H54 (cell line): ENCODE measurements at places on chromosomes 5 and 9.

DNA sequence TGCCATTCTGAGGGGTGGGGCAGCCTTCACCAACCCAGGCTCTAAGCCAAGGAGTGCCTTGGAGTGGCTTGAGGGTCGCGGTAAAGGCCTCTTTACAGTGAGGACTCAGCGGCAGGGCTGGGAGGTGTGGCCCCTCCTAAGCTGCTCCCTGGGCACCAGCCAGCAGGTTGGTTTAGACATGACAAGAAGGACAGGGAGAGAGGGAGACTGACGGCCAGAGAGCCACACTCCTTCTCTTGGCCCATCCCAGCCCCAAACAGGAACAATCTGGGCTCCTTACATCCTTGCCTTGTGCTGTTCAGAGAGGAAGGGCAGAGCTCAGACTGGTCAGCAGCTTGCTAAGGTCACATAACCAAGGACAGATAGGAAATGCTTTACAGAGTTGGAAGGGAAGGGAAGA lies 94.5 kb downstream of the LMX1B start:
- DNase-seq: no peak

- peak; percentile 78 for DNase-seq
Observed at GRCh38 chr5:134547579-134547978, 22.1 kb downstream of the JADE2 start.

GRCh38 chr5:83446253-83446947 lies 25.1 kb upstream of the VCAN start:
- DNase-seq: no peak

DNA sequence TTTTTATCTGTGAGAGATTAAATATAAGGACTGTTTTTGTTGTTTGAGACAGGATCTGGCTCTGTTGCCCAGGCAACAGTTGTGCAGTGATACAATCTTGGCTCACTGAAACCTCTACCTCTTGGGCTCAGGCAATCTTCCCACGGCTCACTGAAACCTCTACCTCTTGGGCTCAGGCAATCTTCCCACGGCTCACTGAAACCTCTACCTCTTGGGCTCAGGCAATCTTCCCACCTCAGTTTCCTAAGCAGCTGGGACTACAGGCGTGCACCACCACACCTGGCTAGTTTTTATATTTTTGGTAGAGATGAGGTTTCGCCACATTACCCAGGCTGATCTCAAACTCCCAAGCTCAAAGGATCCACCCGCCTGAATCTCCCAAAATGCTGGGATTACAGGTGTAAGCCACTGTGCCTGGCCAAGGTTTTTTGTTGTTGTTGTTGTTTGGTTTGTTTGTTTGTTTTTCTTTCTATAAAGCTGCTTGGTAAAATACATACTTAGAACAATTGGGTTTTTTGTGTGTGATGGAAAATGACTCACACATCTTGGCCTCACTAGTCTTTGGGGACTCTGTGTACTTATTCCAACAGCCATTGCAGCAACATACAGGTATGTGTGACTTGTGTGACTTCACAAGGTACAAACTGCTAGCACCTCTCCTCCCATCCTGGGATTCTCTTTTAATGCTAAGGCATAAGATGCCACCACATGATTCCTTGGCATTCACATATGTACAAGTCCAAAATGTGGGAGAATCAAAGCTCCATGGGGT lies 36.5 kb upstream of the RASA1 start:
- no peak for DNase-seq

GRCh38 chr5:14243766-14244165 lies 100.6 kb downstream of the TRIO start:
- no peak for DNase-seq

DNA sequence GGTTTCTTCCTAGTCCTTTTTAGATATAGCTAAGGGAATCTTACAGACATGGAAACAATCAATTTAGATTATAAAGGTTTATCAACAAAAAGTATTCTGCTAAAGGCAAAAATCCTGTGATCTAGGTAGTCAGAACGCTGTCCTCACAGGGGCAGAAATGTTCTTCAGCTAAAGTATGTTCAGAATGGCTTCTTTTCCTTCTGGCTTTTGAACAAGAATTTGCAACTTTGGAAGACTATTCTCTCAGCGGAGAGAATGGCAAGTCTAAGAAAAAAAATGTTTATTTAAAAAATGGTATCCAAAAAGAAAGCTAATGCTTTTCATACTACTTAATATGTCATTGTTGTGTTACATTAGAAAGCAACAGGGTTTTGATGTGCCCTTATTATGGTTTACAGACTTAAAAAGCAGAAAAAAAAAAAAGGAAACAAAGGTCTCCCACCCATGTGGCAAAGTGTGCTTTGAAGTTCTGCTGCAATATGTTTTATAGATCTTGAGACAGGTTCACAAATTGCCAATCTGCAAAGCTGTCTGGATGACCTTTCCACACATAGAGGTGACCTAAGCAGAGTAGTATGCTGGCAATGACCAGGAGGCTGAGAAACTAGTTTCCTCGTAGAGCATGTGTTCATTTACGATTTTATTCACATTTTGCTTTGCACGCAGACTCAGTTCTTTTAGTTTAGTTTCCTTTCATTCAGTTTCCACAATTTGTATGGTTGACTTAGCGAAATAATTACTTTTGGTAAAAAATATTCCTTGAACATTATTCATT lies 45.1 kb upstream of the PJA2 start:
- DNase-seq: no peak

DNA sequence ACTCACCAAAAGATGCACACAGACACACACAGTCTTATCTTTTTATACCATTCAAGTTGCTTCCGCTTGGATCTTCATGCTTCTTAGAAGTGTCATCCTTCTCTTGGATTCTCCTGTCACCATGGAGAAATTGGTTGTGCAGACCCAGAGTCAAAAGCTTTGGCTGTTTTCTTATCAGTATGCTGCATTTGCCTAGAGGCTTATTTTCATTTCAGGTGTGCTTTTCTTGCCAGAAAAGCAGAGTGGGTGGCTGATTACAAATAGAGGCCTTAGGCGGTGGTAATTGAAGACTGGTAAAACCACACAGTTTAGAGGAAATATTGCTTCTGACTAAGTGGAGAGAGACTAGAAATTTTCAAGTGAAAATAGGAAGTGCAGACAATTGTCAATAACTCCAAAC lies 70.2 kb upstream of the TLE4 start:
- no peak for DNase-seq

DNA sequence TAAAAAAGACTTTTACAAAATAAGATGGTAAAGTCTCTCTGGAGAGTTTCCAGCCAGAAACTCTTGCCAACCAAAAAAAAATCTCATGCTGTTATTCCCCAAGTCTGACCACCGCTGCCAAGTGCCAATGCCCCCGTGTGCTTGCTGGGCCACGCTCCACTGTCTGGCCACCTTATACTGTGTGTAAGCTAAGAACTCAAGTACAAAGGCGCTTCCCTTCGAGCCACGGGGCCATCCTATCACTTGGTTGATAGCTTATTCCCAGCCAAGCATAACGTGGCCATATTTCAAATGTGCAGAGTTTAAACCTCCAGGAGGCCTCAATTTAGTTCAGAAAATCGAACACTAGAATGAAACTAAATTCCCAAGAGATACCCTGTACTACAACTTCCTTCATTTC lies 36.0 kb downstream of the ROR2 start:
- no peak for DNase-seq
